ENCODE measurements at places on chromosomes 7 and 10. TPM values are rescaled to one million over a fixed set of nuclear protein-coding genes. Genes with fewer than 3 reads are reported as not detected.

DNA sequence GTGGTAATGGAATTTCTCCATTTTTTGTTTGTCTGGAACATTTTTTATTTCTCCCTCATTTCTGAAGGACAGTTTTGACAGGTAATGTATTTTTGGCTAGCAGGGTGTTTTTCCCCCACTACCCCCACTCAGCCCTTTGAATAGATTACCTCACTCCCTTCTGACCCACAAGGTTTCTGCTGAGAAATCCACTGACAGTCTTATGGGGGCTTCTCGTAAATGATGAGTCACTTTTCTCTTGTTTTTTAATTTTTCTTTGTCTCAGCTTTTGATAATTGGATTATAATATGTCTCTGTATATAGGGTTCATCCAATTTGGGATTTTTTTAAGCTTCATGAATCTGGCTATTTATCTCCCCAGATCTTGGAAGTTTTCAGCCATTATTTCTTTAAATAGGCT lies 74.7 kb upstream of the CCDC71L start:
- no peak for DNase-seq
- H3K27me3 ChIP-seq = peaks cover 3% of the 10 kb centered on the region
- peaks cover 7% of the 10 kb centered on the region for H3K4me1 ChIP-seq

- no peak for DNase-seq
- H3K4me1 ChIP-seq = peaks cover 3% of the 10 kb centered on the region
- H3K27ac ChIP-seq = no peak overlapping the region
These were observed 12.5 kb upstream of the COL13A1 start for GRCh38 chr10:69789164-69789576.

GRCh38 chr10:15306735-15307280 lies 64.3 kb downstream of the FAM171A1 start:
- H3K4me1 ChIP-seq = peaks cover 12% of the 10 kb centered on the region
- no peak overlapping the region for H3K4me3 ChIP-seq
- H3K27ac ChIP-seq = no peak overlapping the region
- no peaks in the 10 kb centered on the region for H3K36me3 ChIP-seq
- DNase-seq = no peak

DNA sequence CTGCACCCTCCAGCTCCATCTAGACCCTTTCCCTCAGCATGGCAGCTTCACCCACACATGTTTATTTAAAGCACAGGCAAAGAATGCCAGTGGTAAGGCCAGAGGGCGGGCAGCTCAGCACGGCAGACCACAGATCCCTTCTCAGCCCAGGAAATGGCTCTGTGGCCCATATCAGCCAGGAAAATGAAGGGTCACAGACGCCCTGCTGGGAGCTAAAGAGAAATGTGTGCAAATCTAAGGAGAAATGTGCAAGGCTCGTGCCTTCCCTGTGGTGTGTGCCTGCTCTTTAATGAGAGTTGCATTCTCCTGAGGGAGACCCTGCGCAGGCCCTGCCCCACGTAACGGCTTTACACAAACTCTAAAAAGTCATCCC lies 23.0 kb downstream of the PTPRN2 start:
- no peaks in the 10 kb centered on the region for H3K36me3 ChIP-seq
- no peak overlapping the region for H3K4me3 ChIP-seq
- no peak overlapping the region for H3K27ac ChIP-seq
- peaks cover 3% of the 10 kb centered on the region for H3K4me1 ChIP-seq
- no peak for DNase-seq

ITPRID1 gene
- total RNA-seq = not detected

VAX1 gene
- total RNA-seq = 0.27 TPM

- H3K36me3 ChIP-seq = no peaks in the 10 kb centered on the region
- H3K4me3 ChIP-seq = no peak overlapping the region
- H3K27ac ChIP-seq = no peak overlapping the region
- DNase-seq = no peak
- H3K27me3 ChIP-seq = peaks cover 4% of the 10 kb centered on the region
These were observed 777.7 kb downstream of the LRMDA start for GRCh38 chr10:76209135-76209534.

DNA sequence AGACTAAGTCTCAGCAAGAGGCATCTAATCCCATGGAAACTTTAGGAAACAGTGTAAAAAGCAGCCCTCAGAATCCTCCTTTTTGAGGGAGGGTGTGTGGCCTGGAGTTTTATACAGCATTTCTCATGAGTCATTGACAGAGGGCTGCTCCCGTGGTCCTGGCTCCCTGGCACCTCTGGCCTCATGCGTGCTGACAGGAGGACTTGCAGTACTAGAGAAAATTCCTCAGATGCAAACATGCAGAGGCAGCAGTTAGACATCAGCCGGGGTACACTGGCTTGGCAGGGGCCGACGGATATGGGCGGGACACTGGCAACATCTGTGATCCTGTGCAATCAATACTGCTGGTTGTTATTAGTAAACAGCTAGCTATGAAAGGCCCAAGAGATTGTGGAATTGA lies 925.1 kb upstream of the CELF2 start:
- peaks cover 19% of the 10 kb centered on the region for H3K4me1 ChIP-seq
- H3K4me3 ChIP-seq = peak overlapping the region; percentile 34
- H3K36me3 ChIP-seq = no peaks in the 10 kb centered on the region
- peak overlapping the region; percentile 89 for H3K27ac ChIP-seq
- DNase-seq = peak; percentile 48

ENO4 gene
- total RNA-seq = 1.3 TPM

DNA sequence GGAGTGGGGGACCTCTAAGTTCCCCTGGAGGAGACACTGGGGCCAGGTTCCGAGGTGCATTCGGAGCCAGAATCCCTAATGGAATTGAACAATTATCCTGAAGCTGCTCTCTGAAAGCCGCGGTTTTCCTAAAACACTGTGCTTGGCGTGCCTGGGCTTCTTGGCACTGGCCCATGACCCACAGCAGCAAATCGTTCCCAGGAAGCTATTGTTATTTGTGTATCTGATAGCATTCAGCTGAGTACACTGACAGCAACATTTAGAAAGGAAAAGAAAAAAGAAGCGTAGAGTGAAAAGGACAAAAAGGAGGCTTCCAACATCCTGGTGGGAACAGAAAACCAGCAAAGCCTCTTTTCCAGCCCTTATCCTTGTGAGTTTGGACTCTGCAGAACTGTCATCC lies 339.8 kb downstream of the FRMD4A start:
- H3K4me1 ChIP-seq = peaks cover 7% of the 10 kb centered on the region
- DNase-seq = no peak
- no peak overlapping the region for H3K4me3 ChIP-seq

DNA sequence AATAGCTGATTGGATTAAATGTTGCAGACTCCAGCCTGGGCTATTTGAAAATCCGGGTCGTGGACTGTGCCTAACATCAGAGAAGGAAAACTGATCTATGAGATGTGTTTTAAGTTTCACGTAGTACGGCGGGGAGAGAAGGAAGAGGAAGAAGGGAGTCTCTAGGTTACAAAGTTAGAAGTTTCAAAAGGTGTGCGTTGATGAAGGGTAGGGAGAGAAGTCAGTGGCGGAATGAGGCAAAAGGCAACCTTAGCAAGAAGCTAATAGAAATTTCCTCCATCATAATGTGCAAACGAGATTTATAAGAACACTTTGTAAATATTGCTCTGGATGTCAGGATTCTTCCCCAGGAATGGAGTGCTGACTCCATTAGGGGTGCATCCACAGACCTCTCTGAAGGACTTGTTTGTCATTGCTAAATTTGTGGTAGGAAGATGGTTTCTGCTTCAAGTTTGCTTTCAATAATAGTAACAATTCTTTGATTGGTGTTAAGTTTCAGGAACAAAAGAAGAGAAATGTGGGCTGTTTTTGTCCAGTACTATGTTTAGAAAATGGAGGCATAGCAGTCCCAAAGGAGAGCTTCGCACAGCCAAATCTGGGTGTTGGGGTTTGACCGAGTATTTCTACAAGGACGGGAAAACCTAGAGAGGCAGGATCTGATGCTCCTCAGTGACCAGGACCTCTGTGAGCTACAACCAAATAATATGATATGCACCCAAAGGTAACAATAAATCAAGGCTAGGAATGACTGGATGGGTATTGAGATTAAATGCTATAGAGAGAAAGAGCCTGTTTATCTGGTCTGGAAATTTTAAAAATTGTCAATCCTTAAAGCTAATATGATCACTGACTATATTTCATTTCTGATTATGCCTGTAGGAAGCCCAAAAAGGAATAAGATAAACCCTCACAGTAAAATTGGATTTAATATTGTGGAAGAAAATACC lies 8.2 kb downstream of the TWIST1 start:
- peak overlapping the region; percentile 56 for H3K27ac ChIP-seq
- peaks cover 24% of the 10 kb centered on the region for H3K4me1 ChIP-seq
- H3K27me3 ChIP-seq = peaks cover 62% of the 10 kb centered on the region
- no peak for DNase-seq

- no peaks in the 10 kb centered on the region for H3K36me3 ChIP-seq
- H3K4me3 ChIP-seq = no peak overlapping the region
- H3K27ac ChIP-seq = no peak overlapping the region
These were observed 162.8 kb downstream of the ELMO1 start for GRCh38 chr7:37285706-37286453.

DNA sequence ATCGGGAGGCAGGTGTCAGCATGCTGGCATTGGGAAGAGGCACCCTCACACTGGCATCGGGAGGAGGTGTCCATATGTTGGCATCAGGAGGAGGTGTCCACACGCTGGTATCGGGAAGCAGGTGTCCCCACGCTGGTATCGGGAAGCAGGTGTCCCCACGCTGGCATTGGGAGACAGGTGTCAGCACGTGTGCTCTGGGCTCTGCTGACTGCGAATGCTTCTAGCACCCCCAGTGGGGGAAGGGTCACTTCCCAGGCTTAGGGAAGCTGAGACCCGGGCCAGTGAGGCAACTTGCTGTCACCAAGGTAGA lies 92.5 kb upstream of the IKZF1 start:
- H3K27ac ChIP-seq = no peak overlapping the region
- no peaks in the 10 kb centered on the region for H3K36me3 ChIP-seq
- peaks cover 12% of the 10 kb centered on the region for H3K27me3 ChIP-seq
- DNase-seq = no peak

AIMP2 gene
- 35.2 TPM for total RNA-seq

- H3K4me1 ChIP-seq = no peaks in the 10 kb centered on the region
- DNase-seq = no peak
- no peaks in the 10 kb centered on the region for H3K27me3 ChIP-seq
- no peak overlapping the region for H3K4me3 ChIP-seq
- no peaks in the 10 kb centered on the region for H3K36me3 ChIP-seq
- H3K27ac ChIP-seq = no peak overlapping the region
These were observed 86.8 kb upstream of the CCDC71L start for GRCh38 chr7:106747804-106748203.

DNA sequence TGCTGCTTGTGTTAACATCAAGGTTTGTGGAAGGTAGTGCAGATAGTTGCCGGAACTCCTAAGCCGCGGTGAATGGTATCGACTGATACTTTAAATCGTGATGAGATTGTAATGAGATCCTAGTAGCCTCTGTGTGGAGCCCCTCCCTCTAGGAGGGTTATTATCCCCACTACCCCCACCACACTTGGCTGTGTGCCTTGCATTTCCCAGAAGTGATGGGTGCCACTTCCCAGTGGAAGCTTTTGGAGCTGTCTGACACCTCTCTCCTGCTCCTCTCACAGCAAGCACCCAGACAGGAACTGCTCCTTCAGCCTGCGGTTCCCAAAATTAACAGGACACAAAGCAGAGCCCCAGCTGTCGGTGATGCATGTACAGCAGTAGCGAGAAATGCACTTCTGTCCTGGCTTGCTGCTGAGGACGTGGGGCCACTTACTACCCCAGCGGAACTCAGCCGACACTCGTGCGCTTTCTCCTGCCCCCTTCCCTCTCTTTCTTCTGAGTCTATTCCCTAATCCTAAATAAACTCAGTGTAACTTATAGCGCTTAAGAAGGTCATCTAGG lies 52.5 kb downstream of the PRKAG2 start:
- H3K27me3 ChIP-seq = peaks cover 5% of the 10 kb centered on the region
- no peak overlapping the region for H3K4me3 ChIP-seq
- no peak for DNase-seq
- peaks cover 8% of the 10 kb centered on the region for H3K4me1 ChIP-seq

GRCh38 chr7:68248973-68249372 lies 1252.3 kb downstream of the TYW1 start:
- no peak overlapping the region for H3K4me3 ChIP-seq
- DNase-seq = no peak
- H3K36me3 ChIP-seq = peaks cover 12% of the 10 kb centered on the region
- H3K4me1 ChIP-seq = peaks cover 4% of the 10 kb centered on the region
- H3K27me3 ChIP-seq = peaks cover 6% of the 10 kb centered on the region

DNA sequence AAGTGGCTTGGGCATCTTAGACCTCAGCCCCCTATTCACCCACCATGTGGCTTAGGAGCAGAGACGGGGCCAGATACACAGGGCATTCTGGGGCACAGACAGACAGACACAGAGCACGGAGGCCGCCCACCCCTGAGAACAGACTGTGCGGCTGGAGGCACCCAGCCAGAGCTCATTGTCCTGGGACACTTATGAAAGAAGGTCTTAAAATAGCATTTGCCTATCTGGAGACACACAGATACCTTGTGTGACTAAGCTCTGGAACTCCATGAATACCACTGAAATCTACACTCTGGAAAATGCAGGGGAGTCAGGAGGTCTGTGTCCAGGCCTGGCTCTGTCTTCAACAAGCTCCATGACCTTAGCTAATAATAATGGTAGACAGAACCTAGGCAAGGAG lies 41.4 kb upstream of the ADO start:
- H3K4me1 ChIP-seq = no peaks in the 10 kb centered on the region
- no peak overlapping the region for H3K4me3 ChIP-seq
- no peaks in the 10 kb centered on the region for H3K36me3 ChIP-seq
